ENCODE measurements at places on chromosomes 11 and 22.

GRCh38 chr11:106706355-106706754 lies 311.9 kb downstream of the GUCY1A2 start:
- DNase-seq = no peak

DNA sequence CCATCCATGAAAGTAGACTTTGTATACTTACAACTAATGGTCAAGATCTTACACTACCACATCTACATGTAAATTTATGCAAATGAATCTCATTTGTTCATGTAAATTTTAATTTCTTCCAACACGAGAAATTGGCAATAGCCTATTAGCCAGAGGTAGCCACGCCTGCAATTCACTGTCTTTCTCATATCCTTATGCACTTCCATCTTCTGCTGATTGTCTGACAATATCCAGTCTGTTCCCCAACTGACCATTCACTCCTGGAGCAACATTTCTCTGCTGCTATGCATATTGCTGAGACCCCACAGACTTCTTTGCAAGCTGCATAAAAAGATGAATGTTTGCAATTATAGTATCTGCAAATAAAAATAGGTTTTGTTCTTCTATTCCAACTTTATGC lies 2.5 kb downstream of the NNMT start:
- DNase-seq = no peak

GRCh38 chr11:10646681-10647355 lies 46.7 kb downstream of the IRAG1 start:
- no peak for DNase-seq

- no peak for DNase-seq
These were observed 74.8 kb upstream of the SLC22A12 start for GRCh38 chr11:64516226-64516625.

DNA sequence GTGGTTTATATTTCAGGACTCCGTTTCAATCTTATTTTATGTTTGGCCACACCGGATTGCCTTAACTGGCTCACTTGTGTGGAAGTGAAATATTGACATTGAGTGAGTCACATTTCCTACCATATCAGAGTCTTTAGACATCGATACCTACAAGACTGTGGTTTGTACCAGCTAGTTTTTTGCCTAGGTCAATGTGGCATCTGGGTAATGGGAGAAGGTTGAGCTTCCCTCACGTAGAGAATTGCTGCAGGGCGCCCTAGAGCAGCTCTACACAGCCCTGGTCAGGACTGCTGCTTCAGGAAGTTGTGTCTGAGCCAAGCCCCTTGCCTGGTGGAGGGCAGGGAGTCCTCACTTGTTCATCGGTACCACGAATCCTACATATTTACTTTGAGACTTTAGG lies 1.6 kb downstream of the GRAMD1B start:
- no peak for DNase-seq

DNA sequence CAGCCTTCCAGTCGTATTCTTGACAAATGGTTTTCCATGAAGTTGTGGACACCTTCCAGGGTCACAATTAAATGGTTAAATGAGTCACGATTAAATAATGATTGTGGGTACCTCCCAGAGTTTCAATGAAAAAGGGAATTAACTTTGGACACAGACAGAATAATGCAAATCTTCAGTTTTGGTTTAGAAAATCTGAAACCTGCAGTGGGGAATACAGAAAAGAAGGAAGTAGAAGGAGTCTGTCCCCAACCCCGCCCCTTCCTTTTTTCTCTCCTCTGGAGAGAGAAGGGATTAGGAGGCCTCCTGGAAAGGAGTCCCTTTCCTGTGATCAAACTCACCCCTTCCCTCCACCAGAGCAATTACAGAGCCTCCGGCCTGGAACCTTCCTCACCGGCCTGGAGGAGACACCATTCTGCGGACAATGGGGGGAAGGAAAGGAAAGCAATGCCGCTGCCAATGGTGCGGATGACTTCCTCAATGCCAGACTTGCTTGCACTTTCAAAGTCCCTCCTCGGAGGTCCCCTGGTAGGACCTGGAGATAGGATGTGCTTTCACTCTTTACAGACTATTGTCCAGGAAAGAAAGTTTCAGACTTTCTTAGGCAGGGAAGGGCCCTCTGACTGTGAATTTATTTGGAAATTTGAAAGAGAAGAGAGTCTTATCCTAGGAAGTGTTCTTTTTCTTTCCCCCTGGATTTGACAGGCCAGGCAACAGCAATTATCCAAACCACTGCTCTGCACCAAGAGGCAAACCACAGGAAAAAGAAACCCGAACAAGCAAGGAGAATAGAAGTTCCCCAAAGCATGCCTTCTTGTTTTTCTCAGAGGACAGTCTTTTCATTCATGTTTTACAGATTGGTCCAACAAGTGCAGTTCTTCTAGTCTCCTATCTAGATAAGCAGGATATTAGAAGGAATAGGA lies 86.8 kb downstream of the PTPRJ start:
- no peak for DNase-seq

DNA sequence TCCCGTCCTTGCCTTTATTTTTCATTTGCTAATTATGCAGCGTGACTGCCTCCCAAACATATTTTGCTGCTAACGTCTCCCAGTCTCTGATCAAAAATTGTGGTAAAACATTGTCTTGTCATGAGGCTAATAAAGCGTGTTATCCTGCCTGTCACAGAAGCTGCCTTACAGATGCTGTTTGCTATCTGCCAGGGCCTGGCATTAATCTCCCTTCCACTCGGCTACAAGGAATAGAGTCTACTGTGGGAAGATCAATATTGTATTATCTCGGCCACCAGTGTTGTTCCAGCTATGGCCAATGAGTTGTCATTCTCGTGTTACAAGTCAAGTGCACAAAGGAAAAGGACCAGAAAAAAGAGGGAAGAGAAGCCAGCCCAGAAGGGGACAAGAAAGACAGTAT lies 100.3 kb downstream of the SEZ6L start:
- no peak for DNase-seq

GRCh38 chr11:70931430-70931829 lies 320.9 kb downstream of the SHANK2 start:
- DNase-seq = no peak

DNA sequence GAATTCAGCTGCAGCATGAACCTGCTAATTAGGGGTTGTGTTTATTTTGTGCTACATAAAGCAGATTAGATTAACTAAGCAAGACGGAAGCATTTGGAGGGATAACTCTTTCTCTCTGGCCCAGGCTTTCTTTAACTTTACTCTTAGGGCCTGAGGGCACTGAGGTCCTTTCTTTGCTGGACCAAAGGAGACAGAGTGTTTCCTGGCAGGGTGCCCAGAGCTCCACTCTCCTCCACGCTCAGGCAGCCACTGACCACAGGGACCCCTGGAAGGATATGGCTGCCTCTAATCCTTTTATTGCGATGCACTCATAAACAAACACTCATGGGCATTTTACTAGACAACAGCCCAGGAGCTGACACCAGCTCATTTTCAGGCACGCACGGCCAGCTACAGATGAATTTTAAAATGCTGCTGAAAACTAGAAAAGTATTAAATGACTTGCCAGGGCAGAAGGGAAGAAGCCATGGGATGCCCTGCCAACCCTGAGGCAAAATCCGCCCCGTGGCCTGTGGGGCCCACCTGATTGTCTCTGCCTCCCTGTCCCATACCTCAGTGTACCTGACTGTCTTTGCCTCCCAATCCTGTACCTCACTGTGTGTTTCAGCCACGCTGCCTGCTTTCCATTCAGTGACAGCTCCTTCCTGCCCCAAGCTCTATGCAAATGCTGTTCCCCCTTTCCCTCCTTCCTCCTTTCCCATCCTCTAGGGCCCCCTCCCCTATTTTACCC lies 192.6 kb upstream of the NAV2 start:
- DNase-seq = no peak

DNA sequence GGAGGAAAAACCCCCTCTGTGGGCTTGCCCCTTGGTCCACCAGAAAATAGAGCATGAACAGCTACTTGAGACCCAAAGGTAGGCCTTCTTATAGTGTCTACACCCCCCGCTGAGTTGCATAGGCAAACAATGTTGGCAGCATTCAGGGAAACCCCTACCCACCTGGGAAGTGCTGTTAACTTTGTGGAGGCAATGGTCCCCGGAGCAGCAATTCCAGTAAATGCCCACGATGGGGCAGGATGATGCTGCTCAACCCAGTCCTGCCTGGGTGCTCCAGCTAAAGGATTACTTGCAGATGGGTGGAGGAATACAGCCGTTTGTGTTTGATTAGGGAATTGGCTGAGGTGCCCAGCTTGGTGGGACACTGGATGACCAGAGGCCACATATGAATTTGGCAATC lies 381.3 kb upstream of the ANO5 start:
- peak; percentile 38 for DNase-seq

GRCh38 chr22:50434849-50435248 lies 40.0 kb downstream of the SBF1 start:
- peak; percentile 29 for DNase-seq
